Upper lobe of left lung (tissue), 6 donors: ENCODE measurements at places on chromosomes 7 and 10. TPM values are rescaled to one million over a fixed set of nuclear protein-coding genes. Genes with fewer than 3 reads are reported as not detected.

The IFIT1B gene
- total RNA-seq = 0.59 TPM

The DDX56 gene
- 105 TPM for total RNA-seq

The SAMD9L gene
- total RNA-seq = 34.5 TPM

The TRIM50 gene
- total RNA-seq = not detected

GRCh38 chr7:95318501-95319100 lies 5.7 kb downstream of the PON1 start:
- no peak for DNase-seq

DNA sequence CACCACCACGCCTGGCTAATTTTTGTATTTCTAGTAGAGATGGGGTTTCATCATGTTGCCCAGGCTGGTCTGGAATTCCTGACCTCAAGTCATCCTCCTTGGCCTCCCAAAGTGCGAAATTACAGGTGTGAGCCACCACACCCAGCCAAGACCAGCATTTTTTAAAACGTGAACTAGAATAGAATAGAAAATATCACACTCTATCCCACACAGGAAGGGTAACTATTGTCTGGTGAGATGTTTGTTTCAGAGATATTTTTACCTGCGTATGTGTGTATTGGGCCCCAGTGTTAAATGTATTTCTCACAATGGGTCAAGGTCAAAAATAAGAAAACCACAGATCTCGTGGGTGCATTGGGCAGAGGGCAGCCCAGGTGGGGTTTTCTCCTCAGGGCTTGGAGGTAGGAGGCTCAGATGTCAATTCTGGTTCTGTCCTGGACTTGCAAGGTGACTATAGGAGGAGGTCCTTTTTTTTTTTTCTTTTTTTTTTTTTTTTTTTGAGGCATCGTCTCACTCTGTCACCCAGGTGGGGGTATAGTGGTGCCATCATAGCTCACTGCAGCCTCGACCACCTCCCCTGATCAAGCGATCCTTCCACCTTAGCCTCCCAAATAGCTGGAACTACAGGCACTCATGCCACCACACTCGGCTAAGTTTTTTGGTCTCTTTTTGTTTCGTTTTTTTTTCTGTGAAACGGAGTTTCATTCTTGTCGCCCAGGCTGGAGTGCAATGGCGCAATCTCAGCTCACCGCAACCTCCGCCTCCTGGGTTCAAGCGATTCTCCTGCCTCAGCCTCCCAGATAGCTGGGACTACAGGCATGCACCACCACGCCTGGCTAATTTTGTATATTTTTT lies 19.0 kb downstream of the SH2B2 start:
- DNase-seq = no peak

DNA sequence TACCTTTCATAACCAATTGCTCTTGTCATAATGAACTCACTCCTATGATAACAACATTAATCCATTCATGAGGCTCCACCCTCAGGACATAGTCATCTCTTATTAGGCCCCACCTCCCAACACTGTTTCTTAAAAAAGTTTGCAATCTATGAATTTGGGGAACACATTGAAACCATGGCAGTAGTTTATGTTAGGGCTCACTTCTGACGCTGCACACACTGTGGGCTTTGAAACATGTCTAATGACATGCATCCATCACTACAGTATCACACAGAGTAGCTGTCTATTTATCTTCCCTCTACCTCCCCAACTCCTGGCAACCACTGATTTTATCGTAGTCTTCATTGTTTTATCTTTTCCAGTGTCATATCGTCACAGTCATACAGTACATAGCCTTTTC lies 299.8 kb downstream of the GLRX3 start:
- no peak for DNase-seq

DNA sequence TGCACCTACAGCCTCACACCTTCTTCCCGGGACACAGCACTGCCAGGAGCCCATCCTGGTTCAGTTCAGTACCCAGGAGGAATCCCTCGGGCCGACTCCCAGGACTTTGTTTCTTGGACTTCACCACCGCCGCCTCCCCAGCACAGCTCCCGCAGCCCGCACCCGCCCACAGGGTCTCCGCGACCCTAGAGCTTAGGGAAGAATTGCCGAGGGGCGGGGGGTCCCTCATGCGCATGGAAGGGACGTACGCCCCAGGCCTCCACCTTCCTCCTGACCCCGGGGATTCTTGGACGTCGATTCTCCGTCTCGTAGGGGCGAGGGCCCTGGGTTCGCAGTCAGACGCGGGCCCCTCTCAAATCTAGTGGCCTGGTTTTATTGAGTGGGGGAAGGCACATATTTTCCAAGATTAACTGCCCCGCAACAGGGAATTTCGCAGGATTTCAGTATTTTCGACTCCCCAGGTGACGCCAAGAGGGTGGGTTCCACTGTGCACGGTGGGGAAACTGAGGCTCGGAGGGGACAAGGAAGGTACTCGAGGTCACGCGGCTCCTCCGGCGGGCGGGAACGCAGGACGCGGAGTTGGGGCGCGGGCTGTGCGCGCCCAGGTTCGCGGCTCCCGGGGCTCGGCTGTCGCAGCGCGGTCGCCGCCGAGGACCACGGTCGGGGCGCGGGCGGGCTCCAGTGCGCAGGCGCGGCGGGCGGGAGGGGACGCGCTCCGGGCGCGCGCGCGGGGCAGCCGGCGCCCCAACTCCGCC lies at the start of gene ADCY1:
TSS of gene ADCY1 (plus strand) at position 708 of the 755 bp plus-strand sequence. CDS start 176 bp downstream, outside the sequence.
- peak; percentile 84 for DNase-seq

DNA sequence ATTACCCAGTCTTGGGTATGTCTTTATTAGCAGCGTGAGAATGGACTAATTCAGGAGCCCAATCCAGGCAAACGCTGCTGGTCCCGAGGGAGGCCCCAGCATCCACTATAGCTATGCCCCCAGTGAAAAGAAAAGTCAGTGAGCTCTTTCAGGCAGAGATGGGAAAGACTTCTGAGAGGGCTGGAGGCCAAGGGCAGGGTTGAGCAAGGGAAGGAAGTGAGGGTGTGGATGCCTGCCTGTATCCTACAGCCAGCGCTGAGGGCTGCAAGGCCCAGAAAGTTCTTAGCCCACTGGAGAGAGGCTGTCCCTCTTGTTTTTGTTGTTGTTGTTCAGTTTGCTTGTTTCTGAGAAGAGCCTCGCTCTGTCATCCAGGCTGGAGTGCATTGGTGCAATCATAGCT lies 261.6 kb downstream of the ZEB1 start:
- DNase-seq = no peak

DNA sequence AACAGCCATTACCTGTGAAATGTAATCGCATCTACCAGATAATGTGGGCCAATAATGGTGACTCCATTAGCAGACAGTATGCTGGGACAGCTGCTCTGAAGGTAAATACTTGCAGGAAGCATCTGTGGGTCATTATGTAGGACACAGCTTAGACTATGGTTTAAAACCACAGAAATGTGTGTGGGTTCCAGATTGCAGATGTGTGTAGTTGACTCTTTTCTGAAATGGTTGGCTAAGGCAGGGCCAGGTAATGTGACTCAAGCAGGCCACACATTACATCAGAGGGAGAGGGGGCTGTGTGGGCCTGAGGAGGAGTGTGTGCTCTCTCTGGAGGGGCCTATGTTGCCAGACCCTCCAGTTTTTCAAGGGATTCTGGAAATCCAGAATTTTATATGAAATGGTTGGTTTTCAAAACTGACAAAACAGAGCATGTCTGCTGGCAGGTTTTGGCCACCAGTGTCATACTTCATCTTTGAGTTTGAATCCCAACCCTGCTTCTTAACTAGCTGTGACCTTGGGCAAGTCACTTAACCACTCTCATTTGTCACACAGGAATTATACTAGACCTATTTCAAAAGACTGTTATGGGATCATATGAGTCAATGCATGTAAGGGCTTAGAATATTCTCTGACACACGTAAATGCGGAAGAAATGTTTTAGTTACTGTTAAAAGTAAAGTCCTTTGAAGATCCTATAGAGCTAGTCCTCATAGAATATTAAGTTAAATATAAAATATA lies 64.5 kb downstream of the MCMBP start:
- DNase-seq = no peak

The GHRHR gene
- total RNA-seq = 1.4 TPM

DNA sequence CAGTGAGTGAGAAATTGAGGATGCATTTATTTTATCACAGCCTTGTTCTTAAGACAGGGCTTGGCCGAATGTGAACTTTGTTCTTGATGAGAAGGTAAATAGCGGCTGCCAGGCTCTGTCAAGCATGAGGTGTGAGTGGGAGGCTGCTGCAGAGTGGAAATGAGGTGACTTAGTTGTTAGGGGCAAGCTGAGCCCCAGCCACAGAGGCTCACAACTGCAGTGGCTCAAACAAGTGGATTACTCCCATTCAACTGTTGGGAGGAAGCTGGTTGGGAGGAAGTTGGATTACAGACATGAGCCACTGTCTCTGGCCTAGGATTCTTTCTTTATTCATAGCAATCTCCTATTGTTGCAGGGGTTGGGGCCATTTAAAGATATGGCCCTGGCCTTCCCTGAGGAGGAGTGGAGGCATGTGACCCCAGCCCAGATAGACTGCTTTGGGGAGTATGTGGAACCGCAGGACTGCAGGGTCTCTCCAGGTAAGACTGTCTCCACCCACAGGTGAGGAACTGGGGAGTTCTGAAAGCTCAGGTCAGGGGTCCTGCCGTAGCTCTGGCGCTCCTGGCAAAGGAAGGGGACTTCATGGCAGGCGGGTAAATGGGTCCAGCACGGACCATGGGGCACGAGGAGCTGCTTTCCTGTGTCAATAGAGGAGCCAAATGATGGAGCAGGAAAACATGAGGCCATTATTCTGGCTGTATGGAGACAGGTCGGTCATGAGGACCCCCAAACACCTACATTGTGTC lies 7.1 kb downstream of the ZSCAN25 start:
- DNase-seq = no peak

- DNase-seq = peak; percentile 78
These were observed 31.6 kb downstream of the OGDH start for GRCh38 chr7:44637788-44638594.

DNA sequence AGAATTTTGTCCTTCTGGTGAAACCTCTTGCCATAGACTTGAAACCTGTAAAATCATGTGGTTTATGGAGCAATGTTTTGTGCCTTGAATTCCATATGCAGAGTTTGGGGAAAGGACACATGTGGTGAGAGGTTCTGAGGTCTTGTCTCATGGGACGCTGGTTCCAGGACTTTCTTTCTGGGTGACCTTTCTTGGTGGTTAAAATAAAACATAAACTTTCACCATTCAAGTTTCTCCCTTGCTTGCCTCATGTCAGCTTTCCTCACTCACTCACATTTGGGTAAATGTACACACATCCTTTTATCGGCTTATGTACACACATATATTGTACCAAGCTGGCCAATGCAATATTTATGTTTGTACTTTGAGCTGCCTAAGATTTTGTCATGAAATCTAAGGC lies 144.9 kb upstream of the CELF2 start:
- DNase-seq = no peak

The PRSS1 gene
- 20.6 TPM for total RNA-seq

DNA sequence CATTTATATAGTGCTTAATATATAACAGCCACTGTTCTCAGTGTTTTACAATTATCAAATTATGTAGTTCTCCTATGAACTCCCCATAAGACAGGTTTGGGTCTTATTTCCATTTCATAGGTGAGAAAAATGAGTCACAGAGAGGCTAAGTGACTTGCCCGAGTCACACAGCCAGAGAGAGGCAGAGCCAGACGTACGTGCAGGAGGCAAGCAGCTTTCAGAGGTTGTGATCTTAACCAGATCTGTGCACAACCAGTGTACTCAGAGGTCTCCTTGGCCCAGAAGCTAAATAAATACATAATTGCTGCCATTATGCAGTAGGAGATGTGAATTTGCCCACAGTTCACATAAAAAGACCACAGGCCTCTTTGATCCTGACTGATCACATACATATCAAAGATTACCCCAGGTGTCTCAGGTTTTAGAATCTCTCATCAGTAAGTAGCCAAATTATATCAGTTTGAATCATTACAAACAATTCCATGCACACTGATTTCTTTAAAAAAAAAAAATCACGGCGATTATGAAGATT lies 304.7 kb upstream of the AOAH start:
- DNase-seq = no peak

GRCh38 chr7:140192620-140193019 lies 15.8 kb upstream of the KDM7A start:
- no peak for DNase-seq

DNA sequence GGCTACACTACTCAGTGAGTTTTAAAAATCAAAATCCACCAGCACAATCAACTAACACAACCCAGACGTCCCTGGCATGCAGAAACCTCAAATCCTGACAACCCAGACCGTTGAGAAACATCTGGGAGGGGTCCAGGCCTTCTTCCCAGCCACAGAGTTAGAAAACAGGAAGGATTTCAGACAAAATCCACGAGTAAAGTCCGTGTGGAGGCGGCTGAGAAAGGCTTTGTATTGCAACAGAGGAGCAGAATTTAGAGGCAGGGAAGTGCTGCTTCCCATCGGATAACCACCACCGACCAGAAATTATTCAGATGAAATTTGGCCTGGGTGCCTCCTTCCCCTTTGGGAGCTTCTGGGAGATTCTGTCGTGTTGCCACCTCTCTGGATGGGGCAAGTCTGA lies 61.5 kb downstream of the TNS3 start:
- no peak for DNase-seq

DNA sequence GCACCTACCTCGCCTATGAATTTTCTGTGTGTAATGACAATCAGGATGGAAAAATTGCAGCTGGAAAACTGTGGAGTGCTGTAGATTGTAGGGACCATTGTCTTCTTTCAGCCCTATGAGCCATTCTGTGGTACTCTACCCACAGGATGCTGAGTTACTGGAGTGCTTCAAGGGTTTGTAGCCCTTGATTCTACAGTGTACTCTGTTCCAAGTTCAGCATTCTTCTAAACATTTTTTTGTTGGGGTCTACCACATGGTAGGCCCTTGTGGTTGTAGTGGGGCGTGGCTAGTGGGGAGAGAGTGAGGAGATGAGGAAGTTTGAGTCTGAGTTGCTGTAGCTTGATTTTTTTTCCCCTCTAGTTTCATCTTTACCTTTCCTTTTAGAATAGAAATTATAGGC lies 33.5 kb downstream of the REEP3 start:
- DNase-seq = no peak

The DNAJC9 gene
- 12.2 TPM for total RNA-seq

DNA sequence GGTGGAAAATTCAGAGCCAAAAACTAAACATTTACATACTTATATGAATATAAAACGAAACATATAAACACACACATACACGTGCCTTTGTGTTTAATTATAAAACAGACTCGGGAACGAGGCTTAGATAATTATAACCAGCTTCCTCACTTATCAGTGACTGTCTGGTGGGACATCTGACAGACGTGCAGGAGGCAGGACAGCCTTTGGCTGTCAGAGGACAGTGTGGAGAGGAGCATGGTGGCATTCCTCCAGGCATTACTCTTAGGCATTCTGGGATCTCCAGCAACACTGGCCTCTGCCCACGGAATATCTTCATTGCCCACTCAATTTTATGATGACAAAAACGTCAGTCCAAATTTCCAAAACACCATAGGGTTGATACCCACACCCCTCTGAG lies 262.2 kb upstream of the NFE2L3 start:
- DNase-seq = no peak

The LRRC17 gene
- 0.74 TPM for total RNA-seq

- DNase-seq = no peak
These were observed 694 bp downstream of the C10orf62 start for GRCh38 chr10:97590082-97590747.

DNA sequence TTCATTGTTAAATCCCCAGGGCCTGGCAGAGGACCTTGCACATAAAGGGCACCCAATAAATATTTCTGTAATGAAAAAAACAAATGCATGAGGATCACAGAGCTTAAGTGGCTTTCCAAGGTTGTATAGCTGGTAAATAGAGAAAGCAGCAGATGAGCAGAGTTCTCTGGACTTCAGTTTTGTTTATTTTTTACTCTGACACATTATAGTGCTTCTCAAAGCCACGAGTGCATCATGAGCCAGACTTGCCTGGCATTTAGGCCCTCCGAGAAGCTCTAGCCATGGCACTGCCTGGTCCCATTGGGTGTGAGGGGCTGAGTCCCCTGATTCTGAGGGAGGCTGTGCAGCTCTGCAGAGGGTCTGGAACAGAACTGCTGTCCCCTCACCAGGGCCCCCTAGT lies 87.2 kb upstream of the ZNF32 start:
- no peak for DNase-seq
